Activated T-cell treated with anti-CD3 and anti-CD28 coated beads, Interleukin-2, amount 50 U/mL, for 72 hours (primary cell): ENCODE measurements at places on chromosomes 4 and X.
A peak's percentile ranks its signal among the peaks of the same experiment; 100 is the strongest.

DNA sequence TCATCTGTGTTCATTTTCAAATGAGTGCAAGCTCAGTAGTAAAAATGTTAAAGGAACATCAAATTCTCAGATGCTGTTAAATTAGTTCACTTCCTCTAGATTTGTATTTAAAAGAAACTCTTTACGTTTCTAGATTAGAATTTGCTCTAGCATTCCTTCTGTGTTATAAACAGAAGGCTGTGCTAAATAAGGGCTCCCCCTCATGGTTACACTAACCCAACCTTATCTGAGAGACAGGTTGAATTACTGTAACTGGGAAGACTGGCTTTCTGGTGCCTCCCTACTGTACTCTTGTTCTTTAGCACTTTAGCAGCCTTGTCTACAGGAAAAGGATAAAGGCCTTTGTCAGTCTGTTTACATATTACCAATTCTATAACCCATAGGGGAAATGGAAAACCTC, 56.8 kb downstream of the RXFP1 start:
- no peak for DNase-seq

- no peak for DNase-seq
Measured at GRCh38 chr4:112509243-112510141, 6.5 kb downstream of the NEUROG2 start.

- no peak for DNase-seq
Measured at GRCh38 chrX:48667509-48667908, 16.1 kb upstream of the WAS start.

GRCh38 chr4:42396361-42396751, 932 bp upstream of the SHISA3 start:
- DNase-seq = no peak

DNA sequence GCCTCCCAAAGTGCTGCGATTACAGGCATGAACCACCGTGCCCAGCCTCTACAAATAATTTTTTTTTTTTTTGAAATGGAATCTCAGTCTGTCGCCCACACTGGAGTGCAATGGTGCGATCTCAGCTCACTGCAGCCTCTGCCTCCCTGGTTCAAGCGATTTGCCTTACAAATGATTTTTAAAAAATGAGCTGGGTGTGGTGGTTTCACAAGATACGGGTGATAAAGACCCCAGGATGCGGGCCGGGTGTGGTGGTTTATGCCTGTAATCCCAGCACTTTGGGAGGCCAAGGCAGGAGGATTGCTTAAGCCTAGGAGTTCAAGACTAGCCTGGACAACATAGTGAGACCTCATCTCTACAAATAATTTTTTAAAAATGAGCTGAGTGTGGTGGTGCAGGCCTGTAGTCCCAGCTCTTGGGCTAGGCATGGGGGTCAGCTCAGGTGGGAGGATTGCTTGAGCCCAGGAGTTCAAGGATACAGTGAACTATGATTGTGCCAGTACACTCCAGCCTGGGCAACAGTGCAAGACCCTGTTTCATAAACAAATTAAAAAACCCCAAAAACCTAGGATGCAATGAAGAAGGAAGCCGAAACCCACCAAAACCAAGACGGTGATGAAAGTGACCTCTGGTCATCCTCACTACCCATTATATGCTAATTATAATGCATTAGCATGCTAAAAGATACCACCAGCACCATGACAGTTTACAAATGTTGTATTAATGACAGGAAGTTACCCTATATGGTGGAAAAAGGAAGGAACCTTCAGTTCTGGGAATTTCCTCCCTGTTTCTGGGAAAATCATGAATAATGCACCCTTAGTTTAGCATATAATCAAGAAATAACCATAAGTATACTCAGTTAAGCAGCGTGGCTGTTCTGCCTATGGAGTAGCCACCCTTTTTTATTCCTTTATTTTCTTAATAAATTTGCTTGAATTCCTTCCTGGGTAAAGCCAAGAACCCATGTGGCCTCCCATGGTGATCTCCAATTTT, 27.7 kb downstream of the PDGFRA start:
- DNase-seq = no peak

DNA sequence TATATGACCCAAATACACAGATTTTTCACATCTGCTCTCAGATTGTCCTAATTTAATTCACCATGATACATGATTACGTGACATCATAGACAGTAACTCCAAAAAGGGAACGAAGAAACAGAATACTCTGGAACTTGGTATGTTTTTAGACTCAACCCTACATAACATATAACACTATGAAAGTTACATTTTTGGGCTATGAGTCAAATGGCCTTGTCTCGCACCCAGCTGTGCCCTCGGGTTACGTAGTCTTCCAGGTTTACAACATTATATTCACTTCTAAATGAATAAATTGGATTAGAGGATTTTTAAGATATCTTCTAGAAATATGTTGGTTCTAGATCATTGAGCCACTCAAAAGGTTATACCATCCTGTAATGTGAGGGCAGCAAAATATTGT, 2089.6 kb upstream of the TENM3 start:
- DNase-seq = no peak

DNA sequence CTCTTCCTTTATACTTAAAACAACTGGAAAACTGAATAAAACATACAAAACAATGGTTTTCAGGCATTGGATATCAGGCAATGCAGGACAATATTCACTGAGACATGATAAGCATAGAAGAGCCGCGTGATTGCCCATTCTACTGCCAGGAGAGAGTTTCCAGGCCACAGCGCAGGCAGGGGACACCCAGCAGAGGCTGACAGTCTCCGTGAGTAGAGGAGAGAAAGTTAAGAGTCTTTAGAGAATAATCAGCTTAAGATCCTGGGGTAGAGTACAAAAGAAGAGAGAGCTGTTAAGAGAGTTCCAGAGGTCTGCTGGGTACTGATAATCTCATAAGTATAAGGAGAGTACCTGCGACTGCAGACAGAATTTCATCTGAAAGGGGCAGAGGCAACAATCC, 18.4 kb upstream of the FRAS1 start:
- DNase-seq = no peak

- DNase-seq = no peak
Measured at GRCh38 chr4:100288811-100289529, 98.7 kb upstream of the DDIT4L start.

- no peak for DNase-seq
Measured at GRCh38 chrX:120690344-120690743, 60.5 kb upstream of the C1GALT1C1 start.

GRCh38 chrX:85052636-85053343, 49.1 kb downstream of the APOOL start:
- no peak for DNase-seq

GRCh38 chrX:105552395-105552794, 269.9 kb upstream of the NRK start:
- DNase-seq = no peak

DNA sequence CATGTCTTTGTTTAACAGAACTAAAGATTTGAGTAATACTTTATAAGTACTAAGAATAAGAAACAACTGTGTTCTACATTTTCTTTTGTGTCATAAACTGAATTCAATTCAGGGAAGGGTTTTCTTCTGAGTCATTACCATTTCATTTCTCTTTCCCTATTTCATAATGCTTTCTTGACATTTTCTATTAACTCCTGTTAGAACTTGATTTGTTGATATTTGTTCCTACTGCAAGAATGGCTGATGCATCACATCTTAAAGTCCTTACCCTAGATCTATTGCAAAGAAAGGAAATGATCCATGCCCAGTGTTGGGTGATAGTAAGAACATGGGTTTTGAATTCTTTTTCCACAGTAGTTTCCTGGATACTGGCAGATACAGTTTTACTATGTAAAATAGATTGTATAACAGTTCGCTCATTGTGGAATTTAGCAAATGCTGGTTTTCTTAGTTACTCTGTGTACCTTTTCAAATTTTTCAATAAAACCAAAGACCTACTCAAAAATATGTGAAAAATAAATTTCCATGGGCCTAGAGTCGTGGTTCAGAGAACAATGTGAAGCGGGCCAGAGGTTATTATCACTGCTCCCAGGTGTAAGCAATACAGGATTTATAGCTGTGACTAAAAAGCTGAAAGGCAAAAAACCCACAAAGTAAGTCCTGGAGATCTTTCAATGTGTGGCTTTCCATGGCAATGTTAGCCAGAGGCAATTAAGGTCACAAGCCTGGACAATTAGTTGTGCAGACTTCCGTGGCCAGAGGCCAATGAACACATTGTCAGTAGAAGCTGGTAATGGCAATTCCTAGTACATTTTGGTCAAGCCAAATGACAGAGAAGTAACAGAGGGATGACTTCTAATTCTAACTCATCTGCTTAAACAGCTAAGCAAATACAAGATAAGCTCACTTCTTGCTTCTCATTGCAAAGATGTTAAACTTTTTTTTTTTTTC, 127.3 kb upstream of the FAT4 start:
- DNase-seq = no peak

GRCh38 chr4:126794363-126794762, 838.4 kb upstream of the INTU start:
- DNase-seq = no peak

- peak; percentile 2 for DNase-seq
Measured at GRCh38 chr4:54277691-54278090, 48.6 kb downstream of the PDGFRA start.

DNA sequence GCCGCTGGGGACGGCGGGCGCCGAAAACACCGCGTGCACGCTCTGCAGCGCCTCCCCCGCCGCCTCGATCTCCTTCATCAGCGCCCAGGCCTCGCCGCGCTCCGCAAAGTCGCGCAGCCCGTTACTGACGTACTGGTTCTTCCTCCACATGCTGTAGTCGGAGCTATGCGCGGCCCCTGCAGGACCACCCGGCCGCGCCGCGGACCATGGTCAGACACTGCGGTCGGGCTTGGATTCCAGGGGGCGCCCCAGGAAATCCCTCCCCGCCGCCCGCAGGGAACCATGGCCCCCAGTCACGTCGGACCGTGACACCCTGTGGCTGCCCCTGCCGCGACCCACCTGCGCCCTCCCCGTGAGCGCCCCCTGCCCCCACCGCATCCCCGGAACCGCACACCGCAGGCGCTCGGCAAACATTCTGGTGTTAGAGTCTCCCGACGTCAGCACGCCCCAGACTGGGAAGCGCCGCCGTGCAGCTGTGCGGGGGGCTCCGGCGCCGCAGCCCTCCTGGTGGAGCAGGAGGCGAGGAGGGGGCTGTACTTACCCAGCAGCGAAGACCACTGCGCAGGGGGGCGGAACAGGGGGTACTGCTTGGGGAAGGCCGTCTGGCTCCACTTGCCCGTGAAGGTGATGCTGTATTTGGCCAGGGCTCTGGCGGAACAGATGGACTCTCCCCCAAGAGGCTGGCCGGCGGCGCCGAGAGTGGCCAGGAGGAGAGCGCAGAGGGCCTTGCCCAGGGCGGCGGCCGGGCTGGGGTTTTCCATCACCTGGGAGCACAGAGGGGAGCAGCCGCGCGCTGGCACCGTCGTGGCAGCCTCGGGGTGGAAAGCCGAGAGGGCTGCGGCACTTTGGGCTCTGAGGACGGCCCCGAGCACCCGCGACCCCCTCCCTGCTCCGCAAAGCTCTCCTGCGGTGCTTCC, 814 bp downstream of the SPON2 start:
- peak; percentile 68 for DNase-seq

- DNase-seq = no peak
Measured at GRCh38 chr4:149932188-149932587, 116.5 kb upstream of the IQCM start.
